ENCODE measurements at places on chromosomes 7 and 10.

DNA sequence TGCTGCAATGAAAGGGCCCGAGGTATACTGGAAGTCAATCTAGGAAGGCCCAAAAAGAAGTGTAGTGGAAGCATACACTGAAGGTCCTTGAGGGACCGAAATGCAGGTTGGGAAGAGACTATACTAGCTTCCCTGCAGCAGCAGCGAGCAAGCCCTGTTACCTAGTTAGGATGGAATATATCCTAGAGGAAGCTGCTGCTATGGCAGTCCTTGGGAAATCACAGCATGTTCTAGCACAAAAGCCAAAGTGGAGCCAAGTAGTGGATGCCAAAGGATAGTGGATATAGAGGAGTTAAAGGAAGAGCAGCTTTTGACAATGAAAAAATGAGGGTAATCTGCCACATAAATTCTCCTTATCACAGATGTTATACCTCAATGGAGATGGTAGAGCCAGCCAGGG, 123.8 kb upstream of the STARD3NL start:
- DNase-seq: no peak

DNA sequence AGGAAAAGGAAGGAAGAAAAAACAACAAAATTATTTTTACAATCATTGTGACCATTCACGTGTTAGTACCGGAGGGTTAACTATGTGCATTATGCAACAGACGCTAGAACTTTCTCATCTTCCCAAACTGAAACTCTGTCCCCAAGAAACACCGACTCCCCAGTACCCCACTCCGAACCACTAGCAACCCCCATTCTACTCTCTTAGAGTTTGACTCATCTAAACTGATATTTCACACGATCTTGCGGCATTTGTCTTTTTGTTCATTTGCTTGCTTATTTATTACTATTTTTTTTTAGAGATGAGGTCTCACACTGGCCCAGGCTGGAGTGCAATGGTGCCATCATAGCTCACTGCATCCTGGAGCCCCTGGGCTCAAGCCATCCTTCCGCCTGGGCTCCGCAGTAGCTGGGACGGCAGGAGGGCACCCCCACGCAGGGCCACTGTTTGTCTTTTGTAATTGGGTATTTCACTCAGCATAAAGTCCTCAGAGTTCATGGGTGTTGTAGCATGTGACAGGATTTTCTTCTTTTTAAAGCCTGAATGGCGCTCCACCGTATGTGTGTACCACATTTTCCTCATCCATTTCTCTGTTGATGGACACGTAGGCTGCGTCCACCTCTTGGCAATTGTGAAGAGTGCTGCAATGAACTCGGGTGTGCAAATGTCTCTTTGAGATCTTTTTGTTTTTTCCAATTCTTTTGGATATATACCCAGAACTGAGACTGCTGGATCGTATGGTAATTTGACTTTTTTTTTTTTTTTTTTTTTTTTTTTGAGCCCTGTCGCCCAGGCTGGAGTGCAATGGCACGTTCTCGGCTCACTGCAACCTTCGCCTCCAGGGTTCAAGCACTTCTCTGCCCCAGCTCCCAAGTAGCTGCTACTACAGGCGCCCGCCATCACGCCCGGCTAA, 9.5 kb downstream of the MNX1 start:
- DNase-seq: no peak

- no peak for DNase-seq
Measured at GRCh38 chr10:89837165-89838043, 136.0 kb downstream of the KIF20B start.

GRCh38 chr7:11636274-11636673, 195.7 kb downstream of the THSD7A start:
- DNase-seq: no peak

DNA sequence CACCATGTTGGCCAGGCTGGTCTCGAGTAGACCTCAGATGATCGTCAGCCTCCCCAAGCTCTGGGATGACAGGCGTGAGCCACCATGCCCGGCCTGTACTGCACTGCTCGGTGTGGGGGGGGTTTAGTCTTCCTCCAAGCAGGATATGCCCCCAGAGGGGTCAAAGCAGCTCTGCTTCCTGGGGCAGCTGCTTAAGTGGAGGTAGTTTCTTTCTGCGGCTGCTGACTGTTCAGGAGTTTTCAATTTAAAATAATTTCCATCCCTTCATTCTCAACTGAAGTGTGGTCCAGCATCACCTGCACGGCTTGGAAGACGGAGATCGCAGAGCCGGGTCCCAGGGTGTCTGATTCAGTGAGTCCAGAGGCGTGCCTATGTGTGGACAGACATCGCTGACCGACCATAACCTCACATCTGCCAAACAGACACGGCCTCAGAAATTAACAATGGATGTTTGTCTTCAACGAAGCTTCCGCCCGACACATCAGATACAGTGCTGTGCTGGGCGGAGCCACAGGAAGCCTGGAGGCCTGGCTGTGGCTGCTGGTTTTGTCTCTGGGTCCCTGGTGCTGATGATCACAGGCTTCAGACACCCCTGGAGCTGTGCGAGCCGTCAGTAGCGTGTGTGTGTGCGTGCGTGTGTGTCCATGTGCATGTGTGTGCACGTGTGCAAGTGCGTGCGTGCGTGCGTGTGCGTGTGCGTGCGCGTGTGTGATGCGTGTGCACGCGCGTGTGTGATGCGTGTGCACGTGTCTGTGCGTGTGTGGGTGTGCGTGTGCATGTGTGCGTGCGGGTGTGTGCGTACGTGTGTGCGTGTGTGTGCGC, 226.5 kb upstream of the PITRM1 start:
- no peak for DNase-seq

DNA sequence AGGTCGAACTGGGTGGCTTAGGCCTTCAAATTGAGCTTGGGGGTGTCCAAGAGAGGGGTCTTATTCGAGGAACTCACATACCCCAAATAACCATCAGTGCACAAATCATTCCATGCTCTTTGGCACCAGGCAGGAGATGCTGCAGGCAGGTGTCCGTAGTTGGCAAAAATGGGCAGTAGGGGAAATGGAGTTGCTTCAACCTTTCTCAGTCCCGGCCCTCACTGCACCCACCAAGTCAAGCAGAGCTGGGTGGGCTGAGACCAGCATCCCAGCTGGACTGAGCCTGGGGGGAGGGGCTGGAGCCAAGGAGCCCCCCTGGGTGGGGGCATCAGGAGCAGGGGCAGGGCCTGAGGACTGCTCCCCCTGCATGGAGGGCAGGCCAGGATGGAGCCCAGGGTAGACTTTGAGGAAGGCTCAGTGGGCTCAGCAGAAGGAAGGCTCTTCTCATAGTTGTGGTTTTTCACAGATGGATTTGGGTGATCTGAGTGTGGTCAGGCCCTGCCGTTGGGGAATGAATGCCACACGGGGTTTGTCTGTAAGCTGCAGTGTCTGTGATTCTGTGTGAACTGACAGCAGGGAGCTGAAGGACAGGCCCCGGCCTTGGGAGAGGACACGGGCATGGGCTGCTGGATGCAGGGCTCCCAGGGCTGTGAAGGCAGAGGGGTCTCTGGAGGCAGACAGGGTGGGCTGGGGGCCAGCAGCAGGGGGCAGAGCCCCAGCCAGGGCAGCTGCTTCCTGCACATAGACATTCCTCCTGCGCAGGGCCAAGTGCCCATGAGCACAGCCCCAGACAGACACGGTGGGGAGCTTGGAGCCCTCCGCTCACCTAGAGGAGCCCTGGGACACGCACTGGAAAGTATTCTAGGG, 144.5 kb downstream of the ADCY1 start:
- DNase-seq: no peak

DNA sequence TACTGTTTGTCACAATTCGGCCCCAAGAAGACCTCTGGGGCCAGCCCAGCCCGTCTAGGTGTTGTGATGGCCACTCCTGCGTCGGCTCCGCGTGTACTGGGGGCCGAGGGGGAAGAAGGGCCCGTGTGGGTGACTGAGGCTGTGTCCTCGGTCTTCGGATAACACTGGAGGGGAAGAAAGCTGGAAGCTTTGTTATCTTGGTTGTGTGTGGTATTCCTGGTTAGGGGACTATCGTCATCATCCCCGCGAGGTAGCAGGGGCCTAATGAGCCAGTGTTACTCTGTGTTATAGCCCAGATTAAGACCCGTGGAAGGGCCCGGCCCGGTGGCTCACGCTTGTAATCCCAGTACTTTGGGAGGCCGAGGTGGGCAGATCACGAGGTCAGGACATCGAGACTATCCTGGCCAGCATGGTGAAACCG, 854 bp downstream of the MTG1 start:
- DNase-seq: no peak

Data from effector memory CD4-positive, alpha-beta T cell (primary cell).